Stimulated activated CD4-positive, alpha-beta T cell treated with anti-CD3 and anti-CD28 coated beads, Interleukin-4, amount 100 ng/mL, for 24 hours (primary cell): ENCODE measurements at places on chromosomes 7 and 10.
A peak's percentile ranks its signal among the peaks of the same experiment; 100 is the strongest.

DNA sequence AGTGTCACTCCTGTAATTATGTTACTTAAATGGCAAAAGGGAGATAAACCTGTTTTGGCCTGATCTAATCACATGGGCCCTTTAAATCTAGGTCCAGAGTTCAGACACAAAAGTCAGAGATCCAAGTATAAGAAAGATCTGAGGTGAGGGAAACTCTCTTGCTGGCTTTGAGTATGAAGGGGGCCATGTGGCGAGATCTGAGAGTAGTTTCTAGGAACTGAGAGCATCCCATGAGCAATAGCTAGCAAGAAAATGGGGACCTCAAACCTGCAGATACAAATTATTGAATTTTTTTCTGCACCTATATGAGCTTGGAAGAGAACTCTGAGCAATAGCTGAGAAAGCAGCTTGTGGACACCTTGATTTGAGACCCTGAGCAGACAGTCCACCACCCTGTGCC is 27.6 kb downstream of the ANKRD7 start:
- no peak for DNase-seq

- DNase-seq, result peak; percentile 60
Observed at GRCh38 chr10:43427166-43427825, 9.6 kb upstream of the ZNF487 start.

- no peak for DNase-seq
Observed at GRCh38 chr7:45246339-45246738, 88.7 kb downstream of the RAMP3 start.

DNA sequence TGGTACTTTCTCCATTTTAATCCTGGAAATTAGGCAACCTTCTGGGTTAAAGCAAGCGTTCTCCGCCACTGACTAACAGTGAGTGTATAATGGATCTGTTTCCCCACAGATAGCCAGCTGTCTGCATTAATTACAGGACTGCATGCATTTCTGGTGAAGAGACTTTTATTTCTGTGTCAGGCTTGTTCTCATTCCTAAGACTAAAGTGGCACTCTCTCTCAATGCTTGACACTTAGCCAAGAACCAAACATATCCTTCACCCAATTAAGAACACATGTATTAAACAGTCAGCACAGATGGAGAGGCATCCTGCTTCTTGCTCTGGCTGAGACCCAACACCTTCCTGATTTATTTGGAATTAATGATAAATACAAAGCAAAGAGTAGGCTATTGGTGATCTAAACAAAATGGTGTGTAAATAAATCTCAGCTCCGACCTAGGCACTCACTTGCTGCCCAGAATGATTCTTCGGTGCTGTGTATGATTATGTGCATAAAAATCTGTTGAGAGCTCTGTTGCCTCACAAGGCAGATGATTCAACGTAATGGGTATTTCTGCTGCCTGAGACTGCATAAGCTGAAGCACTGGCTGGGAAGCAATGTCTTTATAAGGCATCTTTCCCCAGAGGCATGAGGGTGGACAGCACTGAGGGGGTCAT is 16.8 kb downstream of the CALU start:
- no peak for DNase-seq
